HFF-Myc (cell line): ENCODE measurements at places on chromosomes 4 and X.

DNA sequence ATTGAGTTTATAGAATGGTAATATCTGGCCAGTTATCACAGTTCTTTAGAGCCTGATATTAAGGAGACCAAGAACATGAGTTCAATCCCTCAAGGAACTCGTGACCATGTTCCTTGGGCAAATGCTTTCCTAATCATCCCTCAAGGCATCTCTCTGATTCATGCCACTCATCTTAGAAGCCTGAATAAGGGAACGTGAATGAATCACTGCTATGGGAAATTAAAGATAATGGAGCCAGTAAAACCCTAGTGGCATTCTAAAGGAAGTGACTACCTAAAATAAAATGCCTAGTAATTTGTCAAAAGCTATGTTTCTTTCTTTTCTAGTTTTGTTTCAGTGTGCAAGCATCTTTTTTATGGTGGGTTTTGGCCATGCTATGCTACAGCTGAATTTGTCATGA lies 1161.3 kb downstream of the C4orf33 start:
- no peak for DNase-seq

DNA sequence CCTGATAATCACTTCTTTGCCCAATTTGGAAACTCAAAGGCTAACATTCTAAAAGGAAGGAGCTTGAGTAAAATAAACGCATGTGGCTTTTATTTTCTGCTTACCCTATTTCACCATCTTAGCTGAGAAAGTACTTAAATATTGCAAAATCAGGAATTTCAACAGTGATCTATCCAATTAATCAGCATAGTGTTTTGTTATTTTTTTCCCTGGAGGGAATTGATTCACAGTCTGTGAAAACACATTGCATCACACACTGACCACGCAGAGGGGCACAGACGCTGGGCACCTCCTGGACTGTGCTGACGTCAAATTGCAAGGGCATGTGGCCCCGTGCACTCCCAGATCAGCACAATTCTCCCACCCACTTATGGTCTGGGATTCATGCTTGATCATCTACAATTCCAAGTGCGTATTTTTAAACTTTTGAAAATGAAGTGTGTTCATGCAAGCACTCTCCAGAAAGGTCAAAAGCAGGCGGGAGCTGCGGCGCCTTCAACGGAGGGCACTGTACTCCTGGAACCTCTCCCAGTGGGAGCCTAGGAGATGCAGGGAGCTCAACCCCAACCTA lies 320.6 kb upstream of the PPARGC1A start:
- no peak for DNase-seq

GRCh38 chr4:163515198-163515597 lies 20.7 kb downstream of the TMA16 start:
- no peak for DNase-seq

GRCh38 chrX:67346667-67347066 lies 197.2 kb upstream of the AR start:
- no peak for DNase-seq

- DNase-seq = no peak
Observed at GRCh38 chr4:97752599-97752998, 390.7 kb downstream of the STPG2 start.

DNA sequence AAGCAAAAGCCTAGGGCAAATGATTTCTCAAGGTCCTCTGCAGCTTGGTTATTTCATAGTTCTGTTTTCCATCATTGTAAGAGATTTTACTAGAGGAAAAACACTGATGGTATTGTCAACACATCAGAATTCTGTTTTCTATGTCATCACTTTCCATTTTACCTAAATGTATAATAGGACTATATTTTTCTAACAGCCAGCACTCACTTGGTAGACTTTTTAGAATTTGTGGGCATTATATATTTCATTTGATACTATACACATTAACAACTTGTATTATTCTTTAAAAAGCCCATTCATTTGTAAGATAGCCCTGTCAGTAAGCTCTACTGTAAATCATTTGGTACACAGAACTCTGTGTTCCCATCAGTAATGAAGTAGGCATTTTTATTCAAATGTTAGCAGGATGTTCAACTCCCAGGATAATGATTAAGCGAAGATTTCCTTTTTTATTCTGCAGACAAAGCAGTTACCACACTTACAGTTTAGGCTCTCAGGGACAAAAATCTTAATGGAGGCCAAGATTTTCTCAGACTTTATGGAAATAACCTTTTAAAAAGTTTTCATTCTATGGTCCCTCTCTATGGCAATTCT lies 143.6 kb upstream of the TEX13C start:
- no peak for DNase-seq

- no peak for DNase-seq
Observed at GRCh38 chr4:88592600-88593448, 544 bp downstream of the HERC3 start.

GRCh38 chr4:97139791-97140190 lies 1003.5 kb downstream of the STPG2 start:
- DNase-seq = no peak

DNA sequence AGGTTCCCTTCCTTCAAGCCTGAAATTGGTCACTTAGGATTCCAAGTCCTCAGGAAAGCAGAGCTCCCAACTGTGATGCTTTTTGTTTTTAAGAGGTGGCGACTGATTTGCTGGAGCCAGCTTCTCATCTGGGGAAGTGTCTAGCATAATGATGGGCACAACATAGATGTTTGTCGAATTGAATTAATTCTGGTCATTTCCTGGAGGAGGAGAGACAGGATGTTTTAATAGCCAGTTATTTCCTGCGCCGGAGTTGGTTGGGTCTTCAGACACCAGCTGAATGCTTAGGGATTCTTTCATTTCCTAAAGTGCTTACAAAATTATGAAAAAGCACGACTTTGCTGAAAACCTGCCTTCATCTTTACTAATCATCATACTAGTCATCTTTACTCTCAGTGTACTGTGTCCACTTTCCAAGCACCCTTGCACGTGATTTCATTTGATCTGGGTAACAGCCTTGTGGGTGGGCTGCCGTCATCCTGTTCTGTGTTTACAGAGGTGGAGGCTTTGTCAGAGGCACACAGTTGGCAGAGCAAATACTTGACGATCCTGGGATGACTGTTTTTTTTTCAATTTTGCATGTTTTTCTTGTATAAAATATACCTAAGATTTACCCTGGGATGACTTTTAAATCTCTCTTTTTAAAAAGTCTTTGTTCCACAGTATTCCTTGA lies 49.5 kb downstream of the RGS12 start:
- DNase-seq = no peak

DNA sequence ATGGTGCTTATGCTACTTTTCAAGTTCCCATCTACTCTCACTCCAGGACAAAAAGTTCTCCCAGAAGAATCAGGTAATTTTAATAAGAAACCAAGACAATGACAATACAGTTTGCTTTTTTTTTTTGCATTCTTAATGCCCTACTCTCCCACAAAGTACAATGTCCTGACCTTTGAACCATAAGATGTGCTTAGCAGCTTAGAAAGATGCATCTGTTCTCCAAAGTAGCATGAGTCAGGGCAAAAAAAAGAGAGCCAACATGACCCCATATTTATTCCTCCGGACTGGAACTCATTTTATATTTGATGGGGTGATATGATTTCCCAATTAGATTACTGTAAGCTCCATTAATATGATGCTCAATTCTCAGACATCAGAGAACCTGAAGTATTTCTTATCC lies 16.5 kb upstream of the PDCL2 start:
- DNase-seq = no peak

- no peak for DNase-seq
Observed at GRCh38 chr4:177907736-177908424, 465.6 kb upstream of the AGA start.
